Activated T-cell treated with anti-CD3 and anti-CD28 coated beads, Interleukin-2, amount 50 U/mL, for 4 hours (primary cell): ENCODE measurements at places on chromosomes 3 and 15.

GRCh38 chr3:7209098-7209497 is 348.2 kb downstream of the GRM7 start:
- no peak for DNase-seq

DNA sequence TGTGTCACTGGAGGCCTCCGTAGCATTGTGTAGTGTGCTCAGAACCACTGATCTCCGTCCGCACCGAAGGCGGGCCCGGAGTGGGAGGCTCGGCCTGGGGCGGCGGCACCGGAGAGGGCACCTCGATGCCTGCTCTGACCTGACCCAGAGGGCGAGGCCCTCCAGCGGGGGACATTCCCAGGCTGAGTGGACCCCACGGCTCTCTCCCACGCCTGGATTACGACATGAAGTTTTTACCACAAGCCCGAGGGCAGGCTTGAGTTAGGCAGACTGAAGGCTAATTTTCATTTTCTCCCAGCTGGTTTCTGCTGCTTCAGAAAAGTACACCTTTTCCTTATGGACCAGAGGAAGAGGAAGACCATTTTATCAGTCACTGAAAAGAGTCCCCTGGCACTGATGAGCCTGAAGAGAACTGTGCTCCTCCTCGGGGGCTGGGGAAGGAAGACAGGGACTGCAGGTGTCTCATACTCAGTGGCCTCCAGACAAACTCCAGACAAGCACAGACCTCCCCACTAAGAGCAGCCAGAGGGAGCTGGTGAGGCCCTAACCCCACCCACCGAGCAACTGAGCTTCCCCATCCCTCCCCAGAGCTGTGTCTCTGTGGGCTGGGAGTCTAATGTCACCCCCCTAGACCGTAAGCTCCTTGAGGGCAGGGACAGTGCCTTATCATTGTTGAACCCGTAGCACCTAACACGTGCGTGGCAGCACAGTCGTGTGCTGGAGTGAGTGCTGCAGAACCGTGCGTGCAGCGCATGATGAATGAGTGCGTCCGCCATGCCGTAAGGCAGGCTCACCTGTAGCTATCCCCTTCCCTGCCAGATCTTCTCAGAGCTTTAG is 74.5 kb upstream of the BLM start:
- DNase-seq: no peak

GRCh38 chr3:155948476-155948875 is 78.0 kb downstream of the GMPS start:
- no peak for DNase-seq

GRCh38 chr3:17640466-17640865 is 102.0 kb downstream of the TBC1D5 start:
- DNase-seq: no peak

GRCh38 chr15:75193976-75194375 is 7.7 kb upstream of the C15orf39 start:
- DNase-seq: no peak

- no peak for DNase-seq
Observed at GRCh38 chr3:19945534-19945933, 1.4 kb upstream of the RAB5A start.

- DNase-seq: no peak
Observed at GRCh38 chr3:56761023-56761422, 40.7 kb downstream of the ARHGEF3 start.

GRCh38 chr3:47016934-47017435 is 37.5 kb downstream of the NBEAL2 start:
- DNase-seq: no peak

DNA sequence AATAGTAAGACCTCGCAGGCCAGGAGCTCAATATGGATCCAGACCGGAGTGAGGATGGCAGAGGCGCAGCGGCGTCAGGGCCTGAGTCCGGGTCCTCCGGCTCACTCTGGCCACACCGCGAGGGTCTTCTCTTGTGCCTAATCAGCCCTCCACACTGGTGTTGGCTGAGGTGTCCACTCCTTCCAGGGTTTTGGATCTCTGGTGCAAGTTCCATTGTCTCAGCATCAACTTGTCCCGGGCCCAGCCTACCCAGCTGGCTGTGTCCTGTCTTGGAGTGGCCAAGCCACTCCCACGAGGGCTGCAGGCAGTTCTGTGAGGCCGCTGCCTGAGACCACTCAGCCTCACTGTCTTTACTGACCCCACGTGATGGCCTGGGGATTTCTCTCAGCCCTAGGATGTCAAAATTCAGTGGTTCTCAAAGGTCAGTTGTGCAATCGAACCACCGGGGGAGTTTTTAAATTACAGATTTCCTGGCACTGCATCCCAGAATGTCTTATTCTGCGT is 12.6 kb upstream of the GOLGA6L7 start:
- DNase-seq: no peak

DNA sequence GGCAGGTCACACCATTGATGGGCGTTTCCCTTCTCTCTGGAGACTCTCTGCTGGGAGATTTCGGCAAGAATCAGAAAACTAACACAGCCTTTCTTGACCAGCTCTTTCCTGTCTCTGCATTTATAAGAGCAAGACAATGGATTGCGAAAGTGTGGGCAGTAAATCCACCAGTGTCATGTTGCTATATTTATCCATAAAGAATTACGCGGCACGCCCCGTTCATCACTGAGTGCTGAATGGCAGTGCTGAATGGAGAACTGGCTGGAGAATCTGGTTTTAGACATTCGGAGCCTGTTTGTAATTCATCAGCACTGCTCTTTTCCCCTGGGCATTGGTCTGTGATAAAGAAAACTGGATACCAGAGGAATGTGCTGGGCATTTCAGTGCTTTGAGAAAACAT is 2.0 kb upstream of the CEMIP start:
- no peak for DNase-seq

DNA sequence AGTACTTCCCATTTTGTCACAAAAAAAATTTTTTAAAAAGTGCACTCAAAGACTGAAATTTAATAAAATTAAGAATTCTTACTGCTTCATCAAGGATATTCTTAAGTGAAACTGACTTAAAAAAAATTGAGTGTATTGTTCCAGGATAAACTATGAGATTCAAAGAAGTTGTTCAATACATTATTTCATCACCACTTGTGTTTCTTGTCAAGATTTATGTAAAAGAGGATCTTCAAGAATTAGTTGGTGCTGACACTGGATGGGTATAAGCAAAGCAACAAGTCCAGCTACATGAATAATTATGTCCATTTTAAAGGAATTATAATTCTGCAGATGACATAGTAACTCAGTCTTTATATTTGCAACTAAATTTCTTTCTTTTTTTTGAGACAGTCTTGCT is 4.3 kb upstream of the AP4E1 start:
- no peak for DNase-seq
